Fibroblast of gingiva (primary cell): ENCODE measurements at places on chromosomes 12 and 14.

DNA sequence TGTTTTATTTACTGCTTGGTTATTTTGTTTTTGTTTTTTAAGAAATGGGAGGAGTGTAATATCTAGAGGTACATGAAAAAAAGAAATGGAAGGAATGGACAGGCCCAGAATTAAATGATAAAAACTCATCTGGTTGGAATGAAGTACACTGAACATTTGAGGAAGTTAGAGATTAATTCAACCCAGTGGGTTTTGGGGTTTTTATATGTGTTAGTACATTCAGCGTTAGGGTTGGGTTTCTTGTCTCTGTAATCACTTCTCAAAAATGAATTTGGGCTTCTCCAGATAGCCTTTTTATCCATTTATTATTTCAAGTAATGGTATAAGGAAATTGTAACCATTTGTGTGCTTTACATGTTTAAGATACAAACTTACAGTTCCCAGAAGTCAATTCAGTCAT is 19.5 kb upstream of the NUP107 start:
- no peak for DNase-seq

GRCh38 chr12:24931666-24932405 is 17.1 kb downstream of the BCAT1 start:
- DNase-seq: no peak

DNA sequence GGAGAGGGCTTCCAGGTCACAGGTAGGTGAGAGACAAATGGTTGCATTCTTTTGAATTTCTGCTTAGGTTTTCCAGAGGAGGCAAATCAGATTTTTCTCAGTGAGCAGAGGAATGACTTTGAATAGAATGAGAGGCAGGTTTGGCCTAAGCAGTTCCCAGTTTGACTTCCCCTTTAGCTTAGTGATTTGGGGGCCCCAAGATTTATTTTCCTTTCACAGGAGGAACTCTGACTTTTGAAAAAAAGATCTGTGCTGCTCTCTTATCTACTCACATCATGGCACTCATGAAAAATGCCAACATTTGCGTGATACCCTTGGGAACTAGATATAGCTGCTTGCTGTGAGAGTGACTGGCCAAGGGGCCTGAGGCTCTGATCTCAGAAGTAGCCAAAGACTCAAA is 58.0 kb upstream of the EVL start:
- DNase-seq: no peak

GRCh38 chr14:101031186-101031585 is 127.7 kb upstream of the RTL1 start:
- no peak for DNase-seq

DNA sequence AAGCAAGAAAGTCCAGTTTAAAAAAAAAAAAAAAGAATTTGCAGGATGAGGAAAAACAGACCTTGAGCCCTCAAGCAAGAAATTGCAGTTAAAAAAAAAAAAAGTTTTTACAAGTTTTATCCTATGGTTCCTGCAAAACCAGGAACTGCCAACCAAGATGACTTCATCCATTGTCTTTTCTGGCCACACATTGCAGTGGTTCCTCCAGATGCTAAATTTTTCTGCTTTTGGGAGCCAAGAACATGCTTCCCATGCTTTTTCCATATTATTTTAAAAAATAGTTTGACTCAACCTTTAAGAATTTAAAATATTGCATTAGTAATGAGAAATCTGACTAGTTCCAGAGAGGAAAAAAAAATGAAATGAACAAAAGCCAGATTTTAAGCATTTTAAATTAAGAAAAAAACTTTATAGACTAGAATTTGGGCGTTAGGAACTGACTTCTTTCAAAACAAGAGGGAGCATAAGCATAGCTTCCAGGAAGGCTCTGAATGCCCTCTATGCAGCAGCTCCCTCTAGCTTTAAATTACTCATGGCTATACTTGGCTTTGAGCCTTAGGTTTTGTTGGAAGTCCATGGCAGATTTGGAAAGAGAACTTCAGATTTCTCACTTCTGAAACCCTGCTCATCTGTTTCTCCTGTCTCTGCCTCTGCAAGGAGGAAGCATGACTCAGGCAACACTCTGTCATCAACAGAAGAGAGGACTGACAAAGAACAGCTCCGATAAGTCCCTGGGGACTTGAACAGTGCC is 124.5 kb downstream of the GPR65 start:
- peak; percentile 84 for DNase-seq

DNA sequence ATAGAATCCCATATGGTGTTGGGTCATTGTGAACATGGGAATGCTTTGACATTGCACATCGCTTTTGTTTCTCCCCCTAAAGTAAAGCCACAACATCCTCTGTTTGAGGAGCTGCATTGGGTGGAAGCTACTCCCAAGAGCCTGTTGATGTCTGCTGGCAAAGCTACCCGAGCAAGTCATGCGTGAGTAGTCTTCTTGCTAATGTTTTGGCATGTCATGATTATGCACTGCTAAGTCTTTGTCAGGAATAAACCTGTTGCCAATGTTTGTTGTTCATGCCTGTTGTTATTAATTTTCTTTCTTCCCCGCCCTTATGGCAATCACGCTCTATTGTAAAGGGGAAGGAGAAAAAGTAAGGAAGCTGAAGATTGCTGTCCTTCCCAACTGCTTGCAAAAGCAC is 97.3 kb downstream of the EXOC5 start:
- no peak for DNase-seq

DNA sequence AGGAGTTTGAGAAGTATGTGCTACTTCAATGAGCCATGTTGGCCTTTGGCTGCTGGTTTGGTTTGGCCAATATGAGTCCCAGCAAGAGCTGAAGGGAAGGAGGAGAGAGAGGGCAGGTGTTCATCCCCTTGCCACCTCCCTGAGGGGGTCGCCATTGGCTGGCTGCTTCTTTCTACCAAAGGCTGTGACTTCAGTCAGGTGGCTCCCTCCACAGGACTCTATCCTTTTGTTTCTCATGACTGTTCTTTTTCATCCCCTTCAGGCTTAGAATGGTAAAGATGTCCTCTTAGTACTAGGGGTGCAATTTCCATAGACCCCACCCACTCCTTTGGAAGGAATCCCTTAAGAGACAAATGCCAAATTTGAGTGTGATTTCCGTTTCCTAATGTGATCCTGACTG is 31.2 kb upstream of the OTOGL start:
- no peak for DNase-seq
